ENCODE measurements at places on chromosomes 12 and 14.

DNA sequence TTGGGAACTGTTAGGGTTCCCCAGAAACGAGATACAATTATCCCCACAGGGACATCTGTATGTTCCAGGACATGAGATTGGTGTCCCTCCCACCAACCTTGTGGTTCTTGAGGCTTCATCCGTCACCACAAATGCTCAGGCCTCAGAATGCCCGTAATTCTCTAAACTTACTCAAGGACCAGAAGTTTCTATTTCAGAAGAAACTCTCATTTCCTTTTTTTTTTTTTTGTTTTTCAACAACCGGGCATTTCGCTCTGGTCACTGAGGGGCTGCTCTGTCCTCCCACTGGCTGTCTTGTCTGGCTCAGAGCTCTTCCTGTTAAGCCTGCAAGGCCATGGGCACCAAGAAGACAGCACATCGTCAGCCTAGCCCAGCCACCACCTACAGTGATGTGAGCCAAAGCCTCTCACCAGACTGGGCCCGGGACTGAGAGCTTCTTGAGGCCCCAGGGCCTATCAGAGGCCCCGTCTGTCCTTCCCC is 36.2 kb downstream of the VDR start:
- DNase-seq, result peak; percentile 56

- no peak for DNase-seq
Measured at GRCh38 chr12:12507121-12507520, 55.5 kb downstream of the DUSP16 start.

DNA sequence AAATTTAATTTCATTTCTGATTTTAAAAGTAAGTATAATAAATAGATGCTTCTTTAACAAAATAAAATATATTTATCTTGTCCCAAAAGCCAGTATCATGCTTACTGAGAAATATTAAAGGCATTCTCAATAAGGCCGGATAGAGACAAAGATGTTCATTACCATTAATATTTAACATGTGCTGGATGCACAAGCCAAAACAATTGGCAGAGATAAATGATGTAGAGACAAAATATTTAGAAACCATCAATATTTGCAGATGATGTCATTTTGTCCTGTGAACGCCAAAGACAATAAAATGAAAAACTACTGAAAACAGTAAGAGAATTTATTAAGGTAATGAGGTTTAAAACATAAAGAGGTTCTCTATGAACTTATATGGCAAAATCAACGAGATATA is 313.5 kb downstream of the ITPR2 start:
- DNase-seq, result no peak

DNA sequence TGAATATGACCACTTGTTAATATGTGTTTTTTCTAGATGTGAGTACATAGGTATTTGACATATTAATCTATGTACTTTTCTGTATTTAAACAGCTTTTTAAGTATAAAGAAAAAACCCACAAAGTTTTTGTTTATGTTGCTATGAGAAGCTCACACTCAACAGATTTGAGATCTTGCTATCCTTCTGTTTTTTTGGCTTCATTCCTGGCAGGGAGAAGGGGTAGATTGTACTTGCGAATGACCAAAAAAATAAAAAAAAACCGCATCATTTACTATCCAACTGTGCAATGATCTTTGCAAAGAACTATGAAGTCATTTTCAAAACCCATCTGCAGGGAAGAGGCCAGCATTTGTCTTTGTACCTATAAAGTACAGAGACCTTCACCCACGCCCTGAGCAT is 28.4 kb upstream of the TBX5 start:
- no peak for DNase-seq

GRCh38 chr14:69769623-69770022 is 2.7 kb downstream of the SRSF5 start:
- no peak for DNase-seq

- DNase-seq, result no peak
Measured at GRCh38 chr12:105198961-105199360, 37.0 kb downstream of the APPL2 start.

- no peak for DNase-seq
Measured at GRCh38 chr12:64731683-64732082, 27.5 kb downstream of the GNS start.

- DNase-seq, result peak; percentile 93
Measured at GRCh38 chr14:65054471-65055085, 47.7 kb downstream of the MAX start.

DNA sequence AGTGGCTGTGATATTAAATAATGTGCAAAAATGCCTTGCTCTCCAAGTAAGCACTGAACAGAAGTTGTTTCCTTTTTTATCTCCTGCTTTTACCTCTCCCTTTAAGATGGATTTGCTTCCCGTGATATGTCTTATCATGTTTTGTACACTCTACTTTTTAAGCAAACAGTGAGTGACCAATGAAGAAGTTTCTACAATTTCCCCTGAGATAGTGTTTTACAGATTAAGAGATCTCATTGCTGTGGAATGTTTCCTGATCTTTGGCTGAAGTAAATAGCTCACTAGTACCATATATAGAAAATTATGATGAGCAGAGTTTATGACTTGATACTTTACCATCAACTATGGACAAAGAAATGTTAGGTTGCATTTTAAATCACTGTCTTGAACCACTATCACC is 184.8 kb upstream of the PDE3A start:
- no peak for DNase-seq

DNA sequence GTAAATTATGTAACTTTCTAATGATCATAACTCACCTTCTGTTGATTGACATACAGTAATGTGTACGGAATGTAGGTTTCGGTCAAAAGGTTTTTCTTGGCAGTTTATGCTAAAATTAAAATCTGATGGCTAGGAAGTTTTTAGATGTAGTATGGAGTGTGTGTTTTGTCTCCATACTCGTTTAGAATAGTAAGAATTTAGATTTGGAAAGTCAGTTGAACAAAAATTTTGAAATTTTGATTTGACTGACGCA is 859 bp downstream of the PALS1 start:
- DNase-seq, result no peak

Data from HL-60 (cell line).